ENCODE measurements at places on chromosomes 6 and 20.

- DNase-seq: no peak
Observed at GRCh38 chr6:163790266-163790840, 375.8 kb downstream of the QKI start.

DNA sequence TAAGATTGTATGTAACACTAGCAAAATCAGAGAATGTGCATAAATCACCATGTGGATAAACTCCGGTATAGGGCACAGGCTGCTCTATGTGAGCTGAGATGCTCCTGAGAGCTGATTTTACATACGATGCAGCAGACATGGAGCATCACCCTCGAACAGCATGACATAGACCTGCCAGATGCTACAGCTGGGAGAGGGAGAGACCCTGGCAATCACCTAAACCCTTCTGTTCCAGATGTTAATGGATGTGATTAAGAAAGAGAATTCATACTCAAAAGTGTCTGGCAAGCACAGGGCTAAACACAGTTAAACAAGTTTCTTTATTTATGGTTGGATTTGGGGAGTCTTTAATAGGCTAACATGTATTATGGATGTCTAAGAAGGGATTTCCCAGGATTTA, 157.0 kb downstream of the CLIC5 start:
- no peak for DNase-seq

DNA sequence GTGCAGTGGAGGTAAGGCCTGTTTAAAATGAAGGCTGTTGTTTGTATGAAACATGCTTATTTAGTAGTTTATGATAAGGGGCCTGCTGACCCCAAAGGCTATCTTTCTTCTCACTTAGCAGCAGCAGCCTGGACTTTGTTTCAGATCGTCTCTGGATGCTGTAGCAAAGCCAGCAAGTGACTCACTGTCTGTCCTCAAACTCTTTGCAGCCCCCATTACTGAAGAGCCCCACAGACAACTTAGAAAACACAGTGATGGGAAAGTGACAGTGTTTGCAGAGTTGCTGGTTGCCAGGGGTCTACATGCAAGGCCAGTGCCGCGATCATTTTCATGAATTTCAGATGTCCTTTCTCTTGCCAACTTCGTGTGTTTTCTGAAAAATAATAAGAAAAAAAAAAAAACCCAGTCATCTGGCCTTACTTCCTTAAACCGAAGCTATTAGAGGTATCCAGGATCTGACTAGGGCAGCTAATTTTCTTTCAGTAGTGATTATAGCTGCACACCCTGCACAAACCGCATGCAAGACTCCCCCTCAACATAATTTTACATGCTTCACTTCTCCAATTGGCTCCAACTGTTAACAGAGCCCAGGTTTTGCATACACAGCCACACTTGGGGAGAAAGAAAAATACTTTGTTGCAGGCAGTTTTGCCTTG, 11.6 kb upstream of the F13A1 start:
- DNase-seq: no peak

DNA sequence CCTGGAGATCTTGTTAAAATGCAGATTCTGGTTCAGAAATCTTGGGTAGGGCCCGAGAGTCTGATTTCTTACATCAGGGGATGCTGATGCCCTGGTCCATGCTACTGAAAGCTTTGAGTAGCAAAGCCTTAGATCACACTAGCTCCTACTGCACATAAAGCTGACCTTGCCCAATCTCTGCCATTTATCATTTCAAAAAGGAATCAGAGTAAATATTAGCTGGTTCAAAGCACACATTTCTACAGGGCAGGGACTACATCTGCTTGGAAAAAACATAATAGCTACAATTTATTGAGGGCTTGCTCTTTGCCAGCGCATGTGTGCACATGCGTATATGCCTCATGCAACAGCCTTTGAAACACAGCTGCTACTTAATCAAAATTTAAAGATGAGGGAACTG, 440.4 kb upstream of the ARID1B start:
- DNase-seq: no peak

DNA sequence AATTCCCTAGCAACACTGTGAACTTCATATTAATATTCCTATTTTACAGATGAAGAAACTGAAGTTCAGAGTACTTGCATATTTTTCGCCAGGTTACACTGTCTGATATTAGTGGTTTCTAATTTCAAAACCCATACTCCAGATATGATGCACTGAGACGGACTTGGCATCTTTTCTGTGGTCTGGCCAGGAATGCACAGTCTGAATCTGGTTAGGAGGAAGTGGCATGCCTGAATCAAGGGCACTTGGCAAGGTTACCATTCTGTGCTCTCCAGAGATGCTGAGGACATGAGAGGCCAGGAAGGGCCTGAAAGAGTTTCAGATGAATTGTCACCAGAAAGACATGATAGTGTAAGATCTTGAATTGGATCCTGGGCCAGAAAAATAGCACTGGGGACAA, 150.1 kb downstream of the HAO1 start:
- no peak for DNase-seq

DNA sequence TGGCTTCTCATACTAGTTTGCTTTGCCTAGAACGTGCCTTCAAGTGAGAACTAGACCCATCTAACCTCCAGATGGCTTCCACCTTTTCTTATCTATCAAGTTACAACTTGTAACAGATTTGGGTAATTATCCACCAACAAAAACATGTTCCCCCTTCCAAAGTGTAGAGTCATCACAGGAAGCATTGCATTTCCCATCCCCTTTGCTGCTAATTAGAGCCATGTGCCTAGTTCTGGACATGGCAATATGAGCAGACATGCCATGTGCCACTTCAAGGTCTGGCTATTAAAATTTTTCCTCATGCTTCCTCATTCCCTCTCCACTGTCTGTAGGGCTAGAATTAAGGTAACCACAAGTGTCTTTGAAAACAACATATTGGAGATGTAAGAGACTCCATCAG, 814.4 kb downstream of the TENT5A start:
- DNase-seq: no peak

GRCh38 chr6:170018422-170018935, 267.1 kb downstream of the ERMARD start:
- no peak for DNase-seq

- no peak for DNase-seq
Observed at GRCh38 chr6:64013011-64013410, 377.4 kb downstream of the PHF3 start.

DNA sequence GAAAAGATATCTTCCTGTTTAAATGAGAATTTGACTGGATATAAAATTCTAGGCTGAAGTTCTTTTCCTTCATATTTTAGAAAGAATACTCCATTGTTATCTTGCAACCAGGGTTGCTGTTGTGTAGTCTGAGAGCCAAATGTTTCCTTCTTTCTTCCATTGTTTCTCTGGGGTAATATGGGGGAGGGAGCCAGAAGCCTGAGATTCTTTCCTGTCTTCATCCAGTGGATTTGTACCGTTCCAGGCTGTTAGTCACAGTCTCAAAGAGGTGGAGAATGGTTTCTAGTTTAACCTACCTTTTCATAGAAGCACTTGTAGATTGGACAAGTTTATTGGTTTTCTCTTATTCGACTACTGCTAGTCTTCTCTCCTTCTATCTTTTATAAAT, 6.1 kb upstream of the ULBP3 start:
- DNase-seq: no peak

DNA sequence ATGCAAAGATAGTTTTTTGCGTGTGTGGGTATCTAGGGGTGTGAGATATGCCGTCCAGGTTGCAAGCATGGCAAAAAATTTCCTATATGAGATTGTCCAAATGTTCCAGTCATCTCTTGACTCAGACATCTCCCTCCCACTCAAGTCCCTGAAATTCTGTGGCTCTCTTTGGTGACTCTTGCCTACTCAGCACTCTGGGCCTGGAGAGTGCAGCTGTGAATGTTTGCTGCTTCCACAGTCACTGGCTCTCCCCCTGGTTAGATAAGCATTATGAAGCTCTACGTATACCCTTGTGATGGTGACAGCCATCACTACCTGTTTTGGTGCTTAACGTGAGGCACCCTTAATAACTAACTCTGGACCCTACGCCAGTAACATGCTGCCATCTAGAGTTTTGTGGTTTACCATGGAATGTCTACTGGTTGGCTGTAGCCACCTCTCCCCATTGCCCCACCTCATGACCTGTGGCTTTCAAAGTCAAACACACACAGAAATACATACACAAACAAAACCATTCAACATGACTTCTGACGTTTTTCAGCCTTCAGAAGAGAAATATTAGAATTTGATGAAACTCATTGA, 621.9 kb upstream of the CITED2 start:
- DNase-seq: no peak

GRCh38 chr20:20358801-20359200, 9.1 kb upstream of the INSM1 start:
- DNase-seq: no peak

DNA sequence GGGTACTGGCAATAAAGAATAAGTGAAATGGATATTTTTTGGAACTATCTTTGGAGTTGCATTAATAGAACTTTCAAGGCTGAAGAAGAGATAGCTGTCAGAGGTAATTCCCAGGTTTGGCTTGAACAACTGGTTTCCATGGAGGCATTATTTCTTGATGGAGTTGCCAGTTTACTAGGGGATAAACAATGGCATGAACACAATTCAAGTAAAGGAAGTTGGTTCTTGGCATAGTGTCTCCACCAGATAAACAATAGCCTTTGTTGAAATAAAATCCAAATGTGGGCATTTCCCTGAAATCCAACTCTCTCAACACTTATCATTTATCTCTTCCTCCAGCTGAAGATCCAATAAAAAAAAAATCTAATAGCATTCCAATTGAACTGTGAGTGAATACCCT, 454.9 kb downstream of the C6orf118 start:
- DNase-seq: no peak

- DNase-seq: no peak
Observed at GRCh38 chr6:120774275-120774674, 560.0 kb downstream of the TBC1D32 start.

- DNase-seq: no peak
Observed at GRCh38 chr20:37366743-37367142, 20.8 kb downstream of the SRC start.

GRCh38 chr6:71245265-71246049, 43.2 kb upstream of the OGFRL1 start:
- DNase-seq: no peak

GRCh38 chr6:97412511-97412910, 129.5 kb upstream of the MMS22L start:
- DNase-seq: no peak

DNA sequence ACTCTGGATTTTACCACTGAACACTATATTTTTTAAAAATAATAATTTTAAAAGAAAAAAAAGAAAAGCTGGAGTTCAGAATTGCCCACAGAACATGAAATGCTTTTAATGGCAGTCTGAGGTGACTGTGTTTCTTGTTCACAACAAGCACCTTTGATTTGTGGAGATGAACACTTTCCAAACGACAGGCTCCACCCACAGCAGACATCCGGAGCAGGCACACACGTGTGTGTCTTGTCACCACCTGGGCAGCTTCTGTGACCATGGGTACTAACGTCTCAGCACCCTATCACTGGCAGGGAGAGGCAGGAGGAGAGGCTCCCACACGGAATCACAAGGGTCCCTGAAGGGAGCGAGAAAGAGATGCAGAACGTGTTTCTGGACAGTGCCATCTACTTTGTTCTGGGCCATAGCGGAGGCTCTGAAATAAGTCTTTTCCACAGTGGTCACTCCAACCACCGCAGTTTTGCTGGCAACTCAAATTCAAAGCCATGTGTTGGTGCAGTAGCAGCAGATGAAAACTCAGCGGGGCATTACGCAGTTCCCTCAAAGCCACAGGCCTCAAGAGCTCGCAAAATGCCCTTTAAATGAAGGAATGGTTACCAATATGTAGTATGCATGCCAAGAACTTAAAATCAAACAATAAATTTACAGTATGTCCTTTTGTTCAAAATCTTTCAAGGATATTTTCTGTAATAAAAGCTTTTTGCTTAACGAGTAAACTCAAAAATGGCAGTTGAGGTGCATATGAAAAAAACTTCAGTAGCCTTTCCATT, 242.2 kb downstream of the FOXC1 start:
- DNase-seq: no peak

DNA sequence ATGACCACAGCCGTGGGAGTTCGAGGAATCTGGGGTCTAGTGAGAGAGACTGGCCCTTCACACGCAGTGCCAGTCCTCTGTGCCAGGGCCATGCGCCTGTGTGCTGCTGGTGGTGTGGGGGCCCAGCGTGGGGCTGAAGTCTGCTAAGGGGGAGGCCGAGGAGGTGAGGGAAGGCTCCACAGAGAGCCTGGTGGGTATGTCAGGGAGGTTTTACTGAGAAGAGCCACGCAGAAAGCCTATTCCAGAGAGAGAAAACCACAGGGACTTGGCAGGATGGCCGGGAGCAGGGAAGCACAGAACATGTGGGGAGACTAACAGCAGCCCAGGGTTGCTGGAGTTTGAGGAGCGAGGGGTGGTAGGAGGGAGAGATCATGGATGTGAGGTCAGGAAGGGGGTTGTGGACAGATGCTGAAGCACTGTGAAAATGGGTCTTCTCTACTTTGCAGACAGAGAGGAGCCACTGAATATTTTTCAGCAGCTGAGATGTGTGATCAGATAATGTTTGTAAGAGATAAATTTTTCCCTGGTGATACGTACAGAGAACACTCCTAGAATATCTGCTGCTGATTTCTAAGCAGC, 35.3 kb downstream of the DUSP22 start:
- DNase-seq: no peak

GRCh38 chr20:18541741-18542140, 25.5 kb upstream of the SMIM26 start:
- no peak for DNase-seq

GRCh38 chr6:20170455-20171148, 41.7 kb downstream of the MBOAT1 start:
- DNase-seq: no peak

GRCh38 chr6:98832284-98833056, 1.9 kb upstream of the POU3F2 start:
- no peak for DNase-seq

DNA sequence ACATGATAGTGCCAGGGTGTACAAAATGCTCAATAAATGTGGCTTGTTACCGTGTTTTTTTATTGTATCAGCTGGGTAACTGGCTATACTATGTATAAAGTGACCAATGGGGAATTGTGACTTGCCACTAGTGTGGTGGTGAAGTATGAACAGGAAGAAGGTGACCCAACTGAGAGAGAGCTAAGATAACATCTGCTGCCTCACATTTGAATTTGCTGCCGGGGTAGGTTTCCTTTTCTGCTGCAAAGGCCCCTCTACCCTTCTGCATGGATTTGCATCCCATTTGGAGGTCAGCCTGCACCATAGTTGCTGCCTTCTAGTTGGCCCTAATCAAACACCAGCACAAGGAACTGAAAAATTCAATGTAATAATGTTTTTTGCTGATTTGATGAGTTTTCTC, 24.1 kb downstream of the IL17A start:
- DNase-seq: no peak

DNA sequence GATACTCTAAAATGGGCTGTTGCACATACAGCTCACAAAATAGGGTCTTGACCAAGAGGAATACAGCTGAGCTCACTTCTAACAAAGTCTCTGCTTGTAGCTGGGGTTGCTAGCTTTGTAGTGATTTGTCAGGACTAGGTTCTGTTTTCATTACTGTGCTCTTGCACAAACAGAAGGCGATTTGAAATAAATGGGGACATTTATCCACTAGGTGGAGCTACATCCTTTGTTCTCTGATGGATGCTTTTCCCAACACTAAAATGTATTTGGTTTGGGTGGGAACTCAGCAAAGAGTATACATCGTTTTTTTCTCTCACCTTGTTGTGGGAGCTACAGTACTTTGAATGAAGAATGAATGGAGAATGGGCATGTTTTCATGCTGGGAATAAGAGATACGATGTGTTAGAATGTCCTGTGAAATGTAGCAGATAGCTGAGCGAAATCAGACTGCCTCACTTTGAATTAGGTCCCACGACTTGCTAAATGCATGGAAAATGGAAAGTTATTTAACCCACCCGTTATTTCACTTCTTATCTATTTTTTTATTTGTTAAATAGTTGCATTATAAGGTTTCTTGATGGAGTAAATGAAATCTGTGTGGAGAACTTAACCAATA, 494.7 kb upstream of the MAP3K7 start:
- no peak for DNase-seq
